Cerebellar cortex (tissue), 1 donor: ENCODE measurements at places on chromosomes 4 and X.

- no peak for DNase-seq
Measured at GRCh38 chrX:149541521-149542047, 772 bp downstream of the EOLA1 start.

DNA sequence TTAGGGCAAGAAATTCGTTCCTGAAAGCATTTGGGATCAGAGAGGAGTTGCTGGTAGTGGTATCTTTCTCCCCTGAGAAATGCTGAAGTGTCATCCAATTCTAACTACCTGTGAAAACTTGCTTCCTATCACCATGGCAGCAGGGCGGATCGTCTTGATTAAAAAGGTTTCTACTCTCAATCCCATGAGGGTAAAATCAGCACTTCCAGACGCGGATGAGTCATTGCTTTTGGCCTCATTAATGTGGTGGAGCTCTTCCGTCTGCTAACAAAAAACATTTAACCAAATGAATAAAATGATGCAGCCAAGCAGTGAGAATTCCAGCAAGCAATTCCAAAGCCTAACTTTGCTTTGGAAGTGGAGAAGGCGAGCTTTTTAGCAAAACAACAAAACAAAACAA, 325.6 kb downstream of the CAMK2D start:
- DNase-seq: no peak

- DNase-seq: no peak
Measured at GRCh38 chrX:39536211-39536610, 561.5 kb downstream of the BCOR start.

DNA sequence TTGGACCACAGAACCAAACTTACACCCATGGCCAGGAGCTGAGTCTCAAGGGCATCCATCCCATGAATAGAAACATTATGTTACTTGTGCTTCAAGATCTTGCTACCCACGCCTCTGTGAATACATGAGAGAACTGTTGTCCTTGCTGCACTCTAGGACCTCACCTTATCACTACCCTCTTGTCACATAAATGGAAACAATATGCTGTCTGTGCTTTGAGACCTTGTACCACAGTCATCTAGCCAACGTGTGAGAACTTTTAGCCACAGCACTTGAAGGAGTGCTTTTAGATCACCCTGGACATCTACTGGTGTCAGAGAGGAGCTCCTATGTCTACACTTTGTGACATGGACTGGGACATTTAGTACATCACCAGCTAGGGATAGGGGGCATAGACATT, 30.7 kb upstream of the HUWE1 start:
- DNase-seq: no peak

DNA sequence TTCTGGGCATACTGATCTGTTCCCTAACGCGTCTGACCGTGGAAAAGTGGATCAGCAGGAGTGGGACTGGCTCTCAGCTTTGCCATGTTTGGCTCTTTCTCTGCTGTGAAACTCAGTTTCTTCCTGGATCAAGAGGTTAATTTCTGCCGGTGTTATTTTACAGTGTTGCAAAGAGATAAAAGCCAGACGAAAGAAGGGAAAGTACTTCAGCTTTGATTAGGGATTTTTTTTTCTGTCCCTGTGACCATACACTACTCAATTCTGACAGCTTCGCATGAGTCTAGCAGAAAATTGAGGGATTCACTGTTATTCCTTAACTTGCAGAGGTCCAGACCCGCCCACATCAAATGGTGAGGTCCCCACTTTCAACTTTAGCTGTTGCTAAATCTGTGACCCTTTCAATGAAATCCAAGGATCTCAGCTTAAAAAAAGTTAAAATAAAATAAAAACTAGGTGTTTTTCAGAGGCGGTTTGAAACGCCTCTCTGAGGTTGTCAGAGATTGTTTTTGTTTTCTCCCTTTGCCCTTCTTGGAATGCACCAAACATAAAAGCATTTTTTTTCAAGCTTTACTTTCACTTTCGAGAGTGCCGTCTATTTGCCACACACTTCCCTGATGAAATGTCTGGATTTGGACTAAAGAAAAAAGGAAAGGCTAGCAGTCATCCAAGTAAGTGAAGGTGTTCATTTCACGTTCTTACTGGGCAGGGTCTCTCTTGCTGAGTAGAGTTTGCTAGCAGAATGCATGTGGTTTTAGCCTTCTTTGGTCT, at the start of gene TLR3:
TSS of gene TLR3 (plus strand) at position 576 of the 768 bp plus-strand sequence. CDS start 7,464 bp downstream, outside the sequence.
- DNase-seq: peak; percentile 11

- no peak for DNase-seq
Measured at GRCh38 chrX:103367502-103367901, 8.8 kb upstream of the BEX3 start.

DNA sequence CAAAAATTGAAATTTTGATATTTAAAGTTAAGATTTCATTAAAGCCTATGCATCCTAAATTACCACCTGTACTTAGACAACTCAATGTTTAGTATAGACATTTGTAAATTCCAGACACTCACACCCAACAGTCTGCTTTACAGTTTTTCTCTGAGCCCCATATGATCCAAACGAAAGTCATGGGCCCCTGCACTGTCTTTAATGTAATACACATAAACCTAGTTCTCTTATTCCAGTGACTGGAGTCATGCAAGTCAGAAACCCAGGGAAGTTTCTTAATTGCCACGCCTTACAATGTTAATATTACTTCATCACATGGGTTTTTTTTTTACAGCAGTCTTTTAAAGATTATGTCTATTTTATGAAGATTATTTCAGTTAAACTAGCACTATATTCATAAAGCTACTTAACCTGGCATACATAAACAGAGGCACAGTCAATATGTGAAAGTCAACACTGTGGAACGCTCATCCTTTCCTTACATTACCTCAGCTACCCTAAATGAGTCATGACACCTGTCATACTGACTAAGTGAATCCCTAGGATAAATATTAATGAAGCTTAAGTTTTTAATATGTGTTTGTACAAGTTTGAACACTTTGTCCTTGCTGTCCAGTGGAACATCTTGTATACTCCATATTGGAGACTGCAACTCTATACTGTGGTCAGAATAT, 67.7 kb upstream of the H2AZ1 start:
- no peak for DNase-seq

DNA sequence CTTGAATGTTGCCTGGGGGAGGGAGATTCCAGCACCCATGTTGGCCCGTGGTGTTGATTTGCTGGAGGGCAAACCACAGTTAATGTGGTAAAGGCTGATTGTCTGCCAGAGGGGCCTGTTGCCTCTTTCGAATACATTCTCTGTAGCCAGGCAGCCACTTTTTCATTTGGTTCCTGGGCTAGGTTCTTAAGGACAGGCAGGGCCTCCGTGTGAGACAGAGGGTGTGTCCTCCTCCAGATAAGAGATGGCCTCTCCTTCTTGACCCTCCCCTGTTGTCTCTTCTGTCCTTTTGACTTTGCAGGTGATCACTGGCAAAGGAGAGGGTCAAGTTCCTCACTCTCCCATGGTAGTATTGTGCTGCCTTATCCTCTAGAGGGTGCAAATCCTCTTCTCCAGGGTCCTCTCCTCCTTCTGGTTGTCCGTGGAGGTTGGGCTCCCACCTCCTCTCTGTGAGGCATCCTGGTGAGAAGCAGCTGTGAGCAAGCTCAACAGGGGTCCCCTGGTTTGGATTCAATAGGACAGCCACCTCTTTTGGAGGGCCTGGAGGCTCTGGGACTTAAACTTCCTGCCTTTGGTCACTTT, 44.9 kb downstream of the ZNF182 start:
- DNase-seq: peak; percentile 5

DNA sequence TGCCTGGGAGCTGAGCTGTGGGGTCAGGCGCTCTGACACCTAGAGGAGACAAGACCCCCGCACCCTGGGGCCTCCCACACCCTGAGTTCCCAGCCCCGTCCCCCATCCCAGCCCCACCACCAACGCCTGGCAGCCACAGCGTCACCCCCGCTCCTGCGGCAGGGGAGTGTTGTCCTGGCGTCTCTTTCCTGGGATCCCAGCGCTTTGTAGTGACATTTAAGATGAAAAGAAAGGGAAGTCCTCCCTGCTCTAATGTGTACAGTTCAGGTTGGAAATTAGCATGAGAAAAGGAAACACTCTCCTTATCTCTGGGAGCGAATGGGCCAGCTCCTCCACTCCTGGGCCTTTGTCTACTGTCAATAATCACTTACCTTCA, 112.1 kb downstream of the FAM53A start:
- no peak for DNase-seq

- no peak for DNase-seq
Measured at GRCh38 chr4:152784490-152785350, 5.0 kb downstream of the ARFIP1 start.

DNA sequence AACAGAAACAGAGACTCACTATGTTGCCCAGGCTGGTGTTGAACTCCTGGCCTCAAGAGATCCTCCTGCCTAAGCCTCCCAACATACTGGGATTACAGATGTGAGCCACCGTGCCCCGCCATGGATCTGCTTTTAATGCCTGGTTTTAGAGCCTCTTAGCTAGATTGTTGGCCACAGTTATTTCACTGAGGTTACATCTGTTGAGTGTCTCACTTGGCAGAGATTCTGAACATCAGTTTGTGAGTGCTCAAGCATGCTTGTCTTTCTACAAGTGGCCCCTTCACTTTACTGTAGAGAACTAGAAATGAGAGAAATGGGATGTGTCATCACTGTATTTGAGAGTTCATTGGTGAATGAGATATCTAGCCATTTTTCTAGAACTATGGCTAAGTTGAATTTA, 218.5 kb downstream of the APBB2 start:
- DNase-seq: no peak

DNA sequence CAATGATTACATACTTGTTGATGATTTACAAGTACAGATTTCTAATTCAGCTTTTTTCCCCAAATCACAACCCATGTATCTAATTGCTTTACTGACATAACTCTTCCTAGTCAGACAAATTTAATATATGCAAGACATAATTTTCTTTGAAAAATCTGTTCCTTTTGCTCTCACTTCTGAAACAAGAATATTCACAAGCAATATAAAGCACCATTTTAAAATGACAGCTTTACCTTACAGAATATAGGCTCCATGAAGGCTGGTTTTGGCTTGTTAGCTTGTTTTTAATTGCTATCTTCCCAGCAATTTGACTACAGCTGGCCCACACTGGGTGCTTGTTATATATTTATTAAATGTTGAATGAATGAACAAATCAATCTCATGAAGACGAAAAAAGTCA, 24.5 kb downstream of the GPM6A start:
- peak; percentile 43 for DNase-seq

DNA sequence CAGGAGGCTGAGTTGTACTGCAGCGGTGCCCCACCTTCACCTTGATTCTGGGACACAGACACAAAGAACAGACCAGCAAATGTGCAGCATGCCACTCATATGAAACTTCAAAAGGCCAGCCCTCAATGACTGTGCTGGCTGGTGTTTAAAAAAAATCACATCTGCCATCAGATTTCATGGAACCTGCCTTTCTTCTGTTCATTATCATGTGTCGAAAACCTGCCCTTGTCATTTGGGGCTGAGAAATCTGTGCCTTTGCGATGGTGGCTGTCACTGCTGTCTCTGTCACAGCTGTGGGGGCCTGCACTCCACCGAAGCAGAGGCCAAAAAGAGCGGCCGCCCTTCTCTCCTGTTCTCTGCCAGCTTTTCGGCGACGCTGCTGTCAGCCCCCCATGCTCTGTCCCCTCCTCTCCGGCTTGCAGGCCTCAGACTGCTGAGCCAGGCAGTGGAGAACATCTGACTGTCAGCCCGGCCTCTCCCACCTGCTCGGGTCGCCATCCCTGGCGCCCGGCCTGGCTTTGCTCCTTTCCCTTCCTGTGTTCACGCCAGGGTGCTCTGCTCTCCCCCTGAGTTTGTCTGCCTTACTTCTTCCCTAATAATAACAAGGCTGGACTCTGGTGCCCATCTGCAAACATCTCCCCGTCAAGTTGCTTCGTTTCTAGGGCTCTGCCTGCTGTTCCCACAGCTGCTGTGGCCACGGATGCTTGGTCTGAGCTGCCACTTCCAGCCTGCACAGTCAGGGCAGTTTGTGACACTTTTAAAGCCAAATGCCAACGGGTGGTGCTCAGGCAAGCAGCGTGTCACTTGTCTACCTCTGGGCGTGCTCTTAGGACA, 355.2 kb downstream of the UNC5C start:
- no peak for DNase-seq

- no peak for DNase-seq
Measured at GRCh38 chrX:33808636-33809035, 323.5 kb downstream of the FAM47A start.

DNA sequence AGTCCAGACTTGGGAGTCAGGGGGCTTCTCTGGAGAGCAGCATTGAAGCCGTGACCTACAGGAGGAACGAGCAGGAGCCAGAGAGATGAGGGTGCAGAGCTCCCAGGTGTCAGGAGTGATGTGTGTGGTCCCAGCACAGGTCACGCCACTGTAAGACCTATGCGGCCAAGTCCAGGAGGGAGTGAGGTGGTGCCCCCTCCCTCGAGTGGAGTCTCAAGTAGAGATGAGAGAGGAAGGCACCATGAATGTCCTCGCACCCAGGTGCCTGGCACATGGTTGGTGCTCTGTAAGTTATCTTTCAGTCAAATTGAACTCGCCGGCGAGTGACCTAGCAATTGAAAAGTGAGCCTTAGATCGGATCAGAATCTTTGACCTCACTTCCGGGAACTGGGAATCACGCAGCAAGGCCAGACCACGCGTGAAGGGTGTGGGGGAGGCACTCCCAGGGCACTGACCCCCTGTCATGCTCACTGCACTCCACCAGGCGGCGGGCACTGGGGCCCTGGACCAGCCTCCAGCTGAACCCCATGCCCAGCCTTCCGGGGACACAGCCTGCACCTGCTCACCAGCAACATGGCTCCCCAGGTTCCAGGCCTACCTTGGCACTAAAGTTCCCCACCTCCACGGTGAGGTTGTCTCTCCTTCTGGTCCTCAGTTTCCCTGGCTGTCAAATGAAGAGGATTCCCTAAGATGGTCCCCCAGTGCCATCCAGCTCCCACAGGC, 127.4 kb downstream of the HMX1 start:
- DNase-seq: no peak

DNA sequence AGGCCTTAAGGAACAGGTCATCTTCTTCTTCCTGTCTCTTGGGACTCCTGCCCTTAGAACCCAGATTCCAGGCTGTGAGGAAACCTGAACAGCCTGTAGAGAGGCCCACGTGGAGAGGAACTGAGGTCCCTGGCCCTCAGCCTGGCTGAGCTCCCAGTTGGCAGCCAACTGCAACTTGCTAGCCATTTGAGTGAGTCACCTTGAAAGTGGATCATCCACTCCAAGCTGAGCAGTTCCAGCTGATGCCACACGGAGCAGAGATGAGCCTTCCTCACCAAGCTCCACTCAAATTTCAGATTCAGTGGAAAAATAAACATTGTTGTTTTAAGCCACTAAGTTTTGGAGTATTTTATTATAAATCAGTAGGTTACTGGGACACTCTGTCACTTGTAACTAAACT, 392.5 kb downstream of the BCOR start:
- peak; percentile 27 for DNase-seq

- no peak for DNase-seq
Measured at GRCh38 chr4:91963486-91963885, 340.3 kb upstream of the GRID2 start.
